ENCODE measurements at places on chromosomes 12 and 14.

GRCh38 chr12:49942921-49943624, 7.5 kb upstream of the AQP2 start:
- no peak for DNase-seq

- DNase-seq, result no peak
Observed at GRCh38 chr12:62750941-62751809, 183.8 kb downstream of the PPM1H start.

- no peak for DNase-seq
Observed at GRCh38 chr12:14999021-14999694, 26.3 kb downstream of the PDE6H start.

GRCh38 chr12:79547735-79548609, 142.8 kb downstream of the PAWR start:
- no peak for DNase-seq

DNA sequence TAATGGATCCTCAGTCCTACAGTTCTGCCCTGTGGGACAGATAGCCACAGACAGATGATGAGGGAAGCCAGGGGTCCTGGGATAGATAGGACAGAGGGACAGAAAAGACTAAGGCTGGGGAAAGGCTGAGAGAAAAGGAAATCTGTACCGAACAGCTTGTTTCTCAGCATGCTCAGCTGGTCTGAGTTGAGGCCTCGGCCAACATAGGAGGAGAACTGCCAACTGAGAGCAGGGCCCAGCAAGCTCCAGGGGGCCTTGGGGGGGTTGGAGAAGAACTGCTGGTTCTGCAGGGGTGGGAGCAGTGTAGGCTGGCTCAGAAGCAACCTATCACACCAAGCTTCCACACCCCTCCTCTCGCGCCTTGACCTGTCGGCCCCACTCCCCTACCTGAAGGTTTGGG, 10.1 kb downstream of the IL23A start:
- no peak for DNase-seq

- DNase-seq, result no peak
Observed at GRCh38 chr12:45671254-45671653, 58.3 kb upstream of the ARID2 start.

DNA sequence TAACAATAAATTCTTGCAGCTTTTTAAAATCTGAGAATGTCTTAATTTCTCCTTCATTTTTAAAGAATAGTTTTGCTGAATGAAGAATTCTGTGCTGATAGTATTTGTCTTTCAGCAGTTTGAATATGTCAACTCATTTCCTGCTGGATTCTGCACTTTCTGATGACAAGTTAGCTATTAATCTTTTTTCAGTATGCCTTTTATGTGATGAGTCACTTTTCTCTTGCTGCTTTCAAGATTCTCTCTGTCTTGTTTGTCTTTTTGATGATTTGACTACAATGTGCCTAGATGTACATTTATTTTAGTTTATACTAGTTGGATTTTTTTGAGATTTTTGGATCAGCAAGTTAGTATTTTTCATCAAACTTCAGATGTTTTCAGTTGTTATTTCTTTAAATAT, 87.9 kb upstream of the AVPR1A start:
- DNase-seq, result no peak

DNA sequence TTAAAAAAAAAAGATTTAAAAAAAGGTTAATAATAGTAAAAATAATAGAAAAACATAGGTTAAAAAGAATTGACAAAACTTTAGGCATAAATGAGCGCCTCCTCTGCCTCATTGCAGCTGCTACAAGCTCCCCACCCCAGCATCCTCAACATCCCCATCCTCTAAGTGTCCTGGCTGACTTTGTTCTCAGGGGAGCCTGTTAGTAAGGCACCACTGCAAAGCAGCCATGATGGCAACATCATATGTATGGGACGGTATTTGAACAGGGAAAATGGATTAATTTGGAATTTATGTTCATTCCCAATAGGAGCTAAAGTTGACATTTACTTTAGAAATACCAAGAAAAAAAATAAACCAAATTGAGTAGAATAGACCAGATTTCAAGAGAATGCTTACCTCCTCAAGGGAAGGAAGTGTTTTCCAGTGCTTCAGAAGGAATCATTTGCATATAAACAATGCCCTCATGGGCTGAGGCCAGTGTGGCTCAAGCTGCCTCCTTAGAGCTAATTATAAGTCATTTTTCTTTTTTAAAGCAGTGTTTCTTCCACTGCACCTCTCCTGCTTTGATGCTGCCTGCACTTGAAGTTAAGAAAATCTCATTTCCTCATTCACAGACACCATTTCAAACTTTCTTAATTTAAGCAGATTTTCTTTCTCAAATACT, 59.6 kb downstream of the DACT1 start:
- no peak for DNase-seq

- no peak for DNase-seq
Observed at GRCh38 chr12:123671876-123672275, 963 bp downstream of the TCTN2 start.
